Renal cortical epithelial cell (primary cell): ENCODE measurements at places on chromosomes 2 and 18.

- no peak for DNase-seq
Measured at GRCh38 chr2:235053651-235054050, 101.8 kb downstream of the SH3BP4 start.

- peak; percentile 23 for DNase-seq
Measured at GRCh38 chr2:119106301-119106897, 52.2 kb downstream of the C1QL2 start.

GRCh38 chr2:21282515-21282898 lies 158.7 kb downstream of the TDRD15 start:
- no peak for DNase-seq

DNA sequence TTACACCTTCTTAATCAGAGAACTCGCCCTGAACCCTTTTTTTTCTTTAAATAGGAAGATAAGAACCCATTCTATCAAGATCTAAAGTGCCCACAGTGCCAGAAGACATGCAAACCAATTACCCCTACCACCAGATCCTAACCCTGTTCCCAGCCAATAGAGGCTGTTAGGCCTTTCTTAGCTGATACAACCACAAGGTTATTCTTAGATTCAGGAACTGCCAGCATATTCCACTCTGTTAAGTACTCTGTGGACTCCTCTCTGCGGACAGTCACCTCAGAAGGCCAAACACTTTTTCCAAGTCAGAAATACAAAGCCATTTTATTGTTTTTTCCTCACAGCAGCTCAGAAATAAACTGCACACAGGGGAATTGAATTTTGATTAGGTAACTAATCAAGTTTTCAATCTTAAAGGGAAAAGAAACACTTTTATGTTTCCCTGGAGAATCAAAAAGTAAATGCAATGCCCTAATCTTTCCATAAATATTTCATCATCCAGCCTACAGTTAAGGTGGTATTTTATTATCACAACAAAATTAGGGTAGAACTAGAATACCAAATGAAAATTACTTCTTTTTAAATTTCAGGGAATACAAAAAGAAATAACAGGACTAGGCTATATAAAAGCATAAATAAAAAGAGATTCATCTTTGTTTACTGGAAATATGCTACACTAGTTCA lies 111.4 kb downstream of the NBAS start:
- no peak for DNase-seq

DNA sequence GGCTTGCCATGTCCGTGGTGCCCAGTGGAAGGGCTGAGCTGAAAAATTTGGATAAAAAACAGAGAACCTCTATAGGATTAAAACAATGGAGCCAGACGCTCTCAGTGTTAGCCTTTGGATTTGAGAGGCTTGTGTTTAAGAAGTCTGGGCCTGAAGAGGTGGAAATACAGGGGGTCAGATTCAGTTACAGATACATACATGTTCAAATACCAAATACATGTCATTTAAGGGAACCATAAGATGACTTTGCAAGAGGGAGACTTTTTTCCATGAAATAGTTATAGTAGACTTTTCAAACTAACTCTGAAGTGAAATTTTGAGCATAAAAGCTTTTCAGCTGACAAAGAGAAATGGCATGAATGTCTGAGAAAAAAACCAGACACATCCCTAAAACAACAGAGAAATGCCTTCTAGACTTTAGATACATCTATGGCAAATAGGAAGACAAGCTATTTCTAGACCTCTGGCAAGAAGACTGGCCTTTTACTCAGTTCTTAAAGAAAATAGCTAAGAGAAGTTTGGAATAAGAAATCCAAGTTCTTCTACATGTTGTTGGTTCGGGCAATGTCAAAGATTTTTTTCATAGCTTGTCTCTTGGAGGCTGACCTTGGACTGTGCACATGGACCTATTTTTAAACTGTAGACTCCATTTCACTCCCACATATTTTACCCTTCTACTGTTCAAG lies 112.9 kb downstream of the LTBP1 start:
- no peak for DNase-seq

GRCh38 chr2:5735521-5735861 lies 43.3 kb downstream of the SOX11 start:
- DNase-seq = no peak

GRCh38 chr2:216308576-216308975 lies 63.7 kb downstream of the MARCHF4 start:
- peak; percentile 75 for DNase-seq

DNA sequence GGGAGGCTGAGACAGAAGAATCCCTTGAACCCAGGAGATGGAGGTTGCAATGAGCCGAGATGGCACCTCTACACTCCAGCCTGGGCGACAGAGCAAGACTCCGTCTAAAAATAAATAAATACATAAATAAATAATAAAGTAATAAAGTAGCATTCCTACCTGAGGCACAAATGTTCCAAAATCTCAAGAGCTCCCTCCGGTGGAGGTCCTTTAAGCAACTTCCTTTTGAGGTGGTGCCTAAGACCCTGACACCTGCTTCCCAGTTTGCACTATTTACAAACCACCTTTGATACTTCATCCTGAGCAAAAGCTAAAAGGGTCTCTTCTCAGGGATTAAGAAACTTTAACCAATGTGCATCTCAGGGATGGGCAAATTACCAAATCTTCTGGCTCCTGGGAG lies 505.1 kb downstream of the CNTNAP5 start:
- no peak for DNase-seq
